ENCODE measurements at places on chromosomes 12 and 14. TPM values are rescaled to one million over a fixed set of nuclear protein-coding genes. Genes with fewer than 3 reads are reported as not detected.

GRCh38 chr12:81758421-81759189, 545 bp downstream of the PPFIA2 start:
- peak; percentile 42 for DNase-seq

- DNase-seq: no peak
Measured at GRCh38 chr12:49055092-49055491, 5.5 kb downstream of the KMT2D start.

DNA sequence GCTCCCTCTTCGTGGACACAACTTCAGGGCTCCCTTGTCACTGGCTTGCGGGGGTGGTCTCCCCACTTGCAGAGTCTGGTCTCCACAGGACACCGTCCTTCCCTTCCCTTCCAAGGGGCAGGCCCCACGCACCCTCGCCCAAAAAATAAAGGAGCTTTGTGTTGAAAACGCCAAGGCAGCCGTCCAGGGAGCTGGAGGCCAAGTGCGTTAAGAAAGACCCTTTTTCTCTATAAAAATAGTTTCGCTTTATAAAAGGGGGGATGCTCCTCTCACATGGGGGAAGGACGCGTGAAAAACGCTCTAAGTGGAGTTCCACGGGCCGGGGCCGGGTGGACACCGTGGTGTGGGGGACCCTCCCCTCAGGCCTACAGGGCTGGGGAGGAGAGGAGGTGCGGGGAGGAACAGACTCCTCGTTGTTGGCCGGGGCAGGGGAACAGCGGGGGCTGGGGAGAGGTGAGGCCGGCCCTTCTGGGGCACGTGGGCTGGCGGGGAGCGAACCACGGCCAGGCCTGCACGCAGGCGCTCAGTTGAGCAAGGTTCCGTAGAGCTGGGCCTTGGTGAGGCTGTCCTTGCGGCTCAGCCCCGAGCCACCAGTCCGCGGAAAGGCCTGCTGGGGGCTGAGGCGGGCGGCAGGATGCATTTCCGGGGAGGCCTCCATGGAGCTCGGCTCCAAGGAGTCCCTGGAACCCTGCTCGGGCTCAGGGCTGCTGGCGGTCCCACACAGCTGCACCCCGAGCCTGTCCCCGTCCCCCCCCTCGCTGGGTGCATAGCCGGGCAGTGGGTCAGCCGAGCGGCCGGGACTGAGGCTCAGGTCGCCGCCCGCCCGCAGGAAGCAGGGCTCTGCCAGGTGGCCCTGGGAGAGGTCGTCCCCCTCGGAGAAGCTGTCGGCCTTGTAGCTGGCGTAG, 49.5 kb downstream of the BEGAIN start:
- no peak for DNase-seq

DNA sequence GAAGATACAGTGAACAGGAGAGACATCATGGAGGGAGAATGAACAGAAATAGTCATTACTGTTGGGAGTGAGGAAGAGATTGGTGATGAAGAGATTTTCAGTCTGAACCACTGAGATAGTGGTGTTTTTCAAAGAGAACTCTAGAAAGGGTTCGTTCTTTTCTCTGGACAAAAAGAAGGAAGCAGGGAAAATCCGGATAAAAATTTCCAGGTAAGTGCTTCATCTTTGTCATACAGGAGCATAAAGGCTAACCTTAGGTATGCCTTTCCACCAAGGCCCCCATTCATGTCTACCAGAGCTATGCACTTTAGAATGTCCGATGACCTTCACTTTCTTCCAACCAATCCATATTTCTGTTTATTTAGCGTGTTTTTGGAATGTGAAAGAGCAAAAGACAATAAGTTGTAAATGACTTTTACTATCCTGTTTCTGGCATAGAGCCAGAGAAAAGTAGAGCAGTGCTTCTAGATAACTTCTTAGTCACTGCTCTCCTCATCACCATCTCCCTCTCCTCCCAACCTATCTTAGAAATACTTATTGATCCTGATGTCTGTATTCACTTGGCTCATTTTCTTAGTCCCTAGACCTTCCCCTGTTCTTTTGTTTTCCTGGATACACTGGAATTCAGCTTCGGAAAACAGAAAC, 116.5 kb downstream of the TTC6 start:
- DNase-seq: no peak

- no peak for DNase-seq
Measured at GRCh38 chr12:102735104-102735503, 181.9 kb downstream of the PAH start.

ANO4 gene
- 3.4 TPM for total RNA-seq

- peak; percentile 65 for DNase-seq
Measured at GRCh38 chr14:104665657-104666522, 23.5 kb upstream of the INF2 start.

RPL10L gene
- total RNA-seq: 6.9 TPM

GRCh38 chr14:23648764-23649460, 12.7 kb downstream of the DHRS2 start:
- DNase-seq: no peak

DNA sequence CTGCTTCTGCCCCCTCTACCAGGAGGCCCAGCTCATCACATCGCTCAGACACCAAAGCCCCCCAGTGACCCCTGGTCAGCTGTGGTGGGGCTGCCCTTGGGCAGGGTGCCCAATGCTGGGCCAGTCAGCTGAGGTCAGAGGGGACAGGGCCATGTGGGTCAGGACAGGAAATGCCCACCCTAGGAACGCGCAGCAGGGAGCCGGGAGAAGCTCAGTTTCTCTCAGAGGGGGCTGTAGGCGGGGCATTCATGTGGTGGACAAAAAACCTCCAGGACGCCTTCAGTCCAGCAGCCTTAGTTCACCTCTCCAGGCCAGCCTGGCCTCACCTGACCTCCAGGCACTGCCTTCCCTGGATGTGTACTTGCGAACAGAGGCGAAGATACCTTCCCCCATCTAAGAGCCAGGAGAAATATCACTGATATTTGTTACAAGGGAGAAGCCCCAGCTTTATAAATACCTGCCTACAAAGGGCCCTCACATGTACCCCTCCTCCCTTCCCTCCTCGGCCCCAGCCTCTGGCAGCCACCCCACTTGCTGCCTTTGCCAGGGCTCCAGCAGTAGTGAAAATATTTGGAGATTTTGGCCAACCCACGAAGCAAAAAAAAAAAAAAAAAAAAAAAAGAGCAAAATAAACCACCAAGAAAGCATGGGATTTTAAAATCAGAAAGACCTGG, 41.9 kb upstream of the PLEKHG6 start:
- no peak for DNase-seq

DNA sequence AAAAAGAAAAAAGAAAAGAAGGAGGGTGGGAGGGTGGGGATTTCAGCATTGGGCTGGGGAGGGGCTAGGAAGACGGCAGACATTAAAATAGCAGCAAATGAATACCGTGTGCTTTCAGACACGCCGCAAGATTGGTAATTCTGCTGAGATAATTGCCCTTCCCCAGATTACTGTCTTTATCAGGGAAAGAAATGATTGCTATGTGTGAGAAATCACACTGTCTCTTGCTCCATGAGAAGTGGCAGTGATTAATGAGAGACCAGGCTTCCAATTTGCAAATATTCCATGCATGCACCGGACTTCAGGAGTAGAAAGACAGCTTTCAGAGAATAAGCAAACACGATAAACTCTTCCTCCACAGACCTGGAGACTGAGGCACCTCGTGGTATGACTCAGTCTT, 7.6 kb upstream of the KCNA5 start:
- no peak for DNase-seq

DNA sequence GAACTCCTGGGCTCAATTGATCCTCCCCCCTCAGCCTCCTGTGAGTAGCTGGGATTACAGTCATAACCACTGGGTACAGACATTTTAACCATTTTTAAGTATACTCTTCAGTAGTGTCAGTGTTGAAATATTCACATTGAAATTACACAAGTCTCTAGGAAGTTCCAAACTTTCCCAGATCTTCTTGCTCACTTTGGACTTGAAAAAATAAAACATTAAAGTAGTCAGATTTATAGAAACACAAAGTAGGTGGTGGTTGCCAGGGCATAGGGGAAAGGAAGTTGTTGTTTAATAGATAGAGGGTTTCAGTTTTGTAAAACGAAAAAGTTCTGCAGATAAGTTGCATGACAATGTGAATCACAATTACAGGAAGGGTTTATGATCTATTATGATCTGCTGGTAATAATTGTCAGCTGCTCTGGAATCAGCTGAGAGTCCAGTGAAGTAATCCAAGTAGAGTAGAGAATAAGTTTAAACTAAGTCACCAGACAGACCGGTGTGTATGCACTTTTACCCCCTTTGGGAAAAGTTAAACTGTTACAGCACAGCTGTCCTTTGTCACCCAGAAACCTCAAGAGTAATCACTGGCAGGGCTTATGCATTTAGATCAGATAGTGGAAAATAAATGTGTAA, 27.4 kb downstream of the PCNX1 start:
- no peak for DNase-seq

- no peak for DNase-seq
Measured at GRCh38 chr12:125320177-125320576, 254.9 kb downstream of the AACS start.

SLC6A12 gene
- total RNA-seq: 3.4 TPM

Measured in Daoy (cell line).